Stimulated activated naive CD4-positive, alpha-beta T cell (primary cell): ENCODE measurements at places on chromosomes 12 and 14.

GRCh38 chr12:47909839-47910465 is 5.2 kb upstream of the VDR start:
- no peak for DNase-seq

GRCh38 chr14:92866901-92867865 is 55.8 kb upstream of the CHGA start:
- no peak for DNase-seq

- no peak for DNase-seq
Observed at GRCh38 chr14:22926316-22926715, 2.9 kb downstream of the PRMT5 start.

DNA sequence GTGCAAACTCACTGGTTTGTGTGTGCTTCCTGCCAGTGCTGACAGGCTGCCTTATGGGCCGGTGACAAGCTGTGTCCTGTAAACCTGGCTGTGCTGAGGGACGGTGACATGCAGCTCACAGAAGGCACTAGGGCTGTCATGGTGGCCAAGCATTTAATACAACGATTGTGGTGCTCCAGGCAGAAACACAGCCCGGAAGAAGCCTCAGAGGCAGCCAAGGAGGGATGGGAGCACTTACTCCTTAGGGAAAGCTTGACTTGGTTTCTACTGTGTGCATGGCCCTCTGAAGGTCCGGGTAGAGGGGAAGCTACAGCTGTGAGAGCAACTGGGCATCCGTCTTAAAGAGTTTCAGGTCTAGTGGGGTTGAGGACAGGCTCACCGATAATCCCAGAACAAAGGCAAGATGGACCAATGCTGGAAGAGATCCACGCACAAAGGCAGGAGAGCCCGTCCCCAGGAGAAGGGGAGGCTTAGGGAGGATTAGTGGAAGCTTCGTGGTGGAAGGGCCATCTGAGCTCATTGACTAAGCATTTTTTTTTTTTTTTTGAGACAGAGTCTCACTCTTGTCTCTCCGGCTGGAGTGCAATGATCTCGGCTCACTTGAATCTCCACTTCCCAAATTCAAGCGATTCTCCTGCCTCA is 10.7 kb upstream of the MCRS1 start:
- no peak for DNase-seq

GRCh38 chr12:51055060-51055459 is 6.9 kb downstream of the LETMD1 start:
- no peak for DNase-seq

DNA sequence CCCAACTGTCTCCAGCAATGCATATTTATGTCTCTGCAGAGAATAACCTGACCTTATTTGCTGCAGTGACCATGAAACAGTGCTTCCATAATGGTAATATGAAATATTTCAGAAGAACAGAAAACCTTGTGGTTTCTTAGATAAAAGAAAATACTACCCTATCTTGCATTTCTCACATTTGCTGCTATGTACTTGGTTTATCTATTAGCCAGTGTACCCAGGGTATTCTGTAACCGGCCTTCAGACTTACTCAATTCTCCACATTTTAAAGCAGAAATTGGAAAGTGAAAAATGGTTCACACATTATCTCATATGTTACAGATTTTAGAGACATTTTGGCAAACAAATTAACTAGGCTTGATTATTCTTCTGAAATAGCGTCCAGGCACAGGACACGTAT is 57.9 kb upstream of the CCDC91 start:
- no peak for DNase-seq

- DNase-seq, result no peak
Observed at GRCh38 chr14:85122690-85123089, 407.3 kb upstream of the FLRT2 start.

DNA sequence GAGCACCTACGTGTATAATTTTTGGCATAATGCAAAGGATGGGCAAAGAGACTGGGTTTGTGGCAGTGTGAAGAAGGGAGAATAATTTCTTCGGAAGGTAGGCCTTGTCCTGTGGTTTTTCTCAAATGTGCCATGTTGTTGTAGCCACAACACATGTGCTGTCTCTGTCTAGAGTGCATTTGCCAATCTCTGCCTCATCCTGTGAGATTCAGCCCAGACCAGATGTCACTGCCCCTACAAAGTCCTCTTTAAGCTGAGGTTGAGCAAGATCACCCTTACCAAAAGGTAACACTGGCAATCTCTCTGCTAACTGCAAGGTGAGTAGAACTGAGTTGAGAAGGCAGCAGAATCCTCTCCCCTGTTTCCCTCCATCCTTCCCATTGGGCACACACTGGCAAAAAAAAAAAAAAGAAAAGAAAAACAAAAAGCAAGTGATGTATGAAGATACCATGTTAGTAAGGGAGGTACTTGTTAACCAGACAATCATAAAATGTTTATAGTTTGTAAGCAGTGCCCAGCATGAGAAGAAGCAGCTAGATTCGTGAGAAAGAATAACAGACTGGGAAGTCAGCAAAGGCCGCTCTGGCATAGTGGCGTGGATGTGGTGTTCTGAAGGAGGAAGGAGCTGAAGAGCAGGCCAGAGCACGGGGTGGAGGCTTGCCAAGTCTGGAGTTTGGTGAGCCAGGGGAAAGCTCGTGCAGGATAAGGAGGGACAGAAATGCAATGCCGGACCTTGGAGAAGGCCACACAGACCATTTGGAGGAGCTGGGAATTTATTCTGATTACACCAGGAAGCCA is 18.9 kb downstream of the DYRK2 start:
- DNase-seq, result no peak

DNA sequence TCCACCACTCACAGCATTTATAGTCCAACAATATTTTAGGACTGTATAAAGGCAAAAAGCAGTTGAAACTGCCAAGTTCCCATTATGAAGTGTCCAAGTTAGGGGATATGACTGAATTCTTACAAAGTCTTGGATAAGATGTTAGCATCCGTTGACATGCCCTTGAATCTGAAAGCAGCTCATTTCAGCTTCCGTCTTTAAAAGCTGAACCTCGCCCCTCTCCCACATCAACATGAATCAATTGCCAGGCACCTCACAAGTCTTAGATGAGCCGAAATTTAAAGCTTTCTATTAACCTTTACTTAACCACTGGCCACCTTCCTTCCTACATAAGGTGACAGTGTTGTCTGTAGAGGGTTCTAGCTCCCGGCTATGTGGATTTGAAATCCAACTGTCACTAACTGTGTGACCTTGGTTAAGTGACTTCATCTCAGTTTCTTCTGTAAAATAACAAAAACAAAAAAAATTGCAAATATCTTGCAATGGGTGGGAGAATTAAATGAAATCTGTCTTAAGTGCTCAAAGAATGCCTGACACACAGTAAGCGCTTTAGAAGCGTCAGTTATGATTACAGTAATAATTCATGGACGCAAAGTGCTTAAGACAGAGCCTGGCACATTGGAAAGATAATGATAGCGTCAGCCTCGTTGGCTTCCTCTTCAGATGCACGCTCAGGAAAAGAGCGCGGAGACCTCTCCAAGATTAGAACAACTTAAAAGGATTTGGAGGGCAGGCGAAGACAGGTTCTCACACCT is 1.2 kb downstream of the PPP1CC start:
- peak; percentile 27 for DNase-seq

DNA sequence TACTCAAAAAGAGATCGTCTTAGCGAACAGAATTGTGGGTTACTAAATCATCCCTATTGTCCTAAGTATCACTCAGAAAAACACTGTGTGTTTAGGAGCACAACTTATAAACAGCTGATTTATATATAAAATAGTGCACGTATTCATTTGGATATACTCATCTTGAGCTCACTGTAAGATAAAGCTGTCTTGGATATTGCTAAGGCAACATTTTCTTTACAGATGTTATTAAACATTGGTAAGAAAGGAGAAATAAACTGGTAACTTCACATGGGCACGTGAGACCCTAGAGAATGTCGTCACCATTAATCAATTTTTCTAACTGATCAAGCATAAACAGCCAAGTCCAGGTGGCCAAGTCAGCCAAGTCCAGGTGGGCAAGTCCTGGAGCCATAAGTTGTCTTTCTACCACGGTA is 1.7 kb downstream of the PAWR start:
- DNase-seq, result no peak

- DNase-seq, result no peak
Observed at GRCh38 chr12:82473111-82473754, 114.9 kb downstream of the METTL25 start.

DNA sequence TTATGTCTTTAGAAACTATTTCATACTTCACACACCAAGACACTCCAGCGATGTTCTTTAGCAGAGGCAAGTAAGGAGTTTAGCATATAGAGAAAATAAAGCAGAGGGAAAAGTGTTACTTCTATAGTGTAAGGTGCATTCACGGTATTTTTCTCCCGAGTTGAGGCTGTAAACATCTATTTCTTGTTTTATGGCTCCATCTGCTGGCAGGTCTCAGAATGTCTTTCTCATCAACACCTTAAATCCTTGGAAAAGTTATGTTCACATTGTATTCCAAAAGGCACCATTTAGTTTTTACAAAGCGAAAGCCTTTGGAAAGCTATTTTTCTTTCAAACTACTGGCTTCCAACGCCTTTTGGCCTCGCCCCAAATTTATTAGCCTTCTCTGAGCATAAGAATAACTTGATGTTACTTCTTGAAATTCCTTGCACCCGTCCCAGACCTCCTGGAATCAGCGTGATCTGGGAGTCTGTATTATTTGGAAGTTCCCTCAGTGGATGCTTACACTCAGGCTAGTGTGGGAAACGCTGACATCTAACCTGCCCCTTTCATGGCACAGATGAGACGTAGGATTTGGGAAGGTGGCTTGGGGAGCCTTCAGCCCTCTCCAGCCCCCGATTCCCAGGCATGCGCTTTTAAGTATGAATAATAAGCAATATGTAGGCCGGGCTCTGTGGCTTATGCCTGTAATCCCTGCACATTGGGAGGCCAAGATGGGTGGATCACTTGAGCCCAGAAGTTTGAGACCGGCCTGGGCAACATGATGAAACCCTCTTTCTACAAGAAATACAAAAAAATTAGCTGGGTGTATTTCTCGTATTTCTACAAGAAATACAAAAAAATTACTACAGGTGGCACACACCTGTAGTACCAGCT is 1.9 kb upstream of the PIWIL1 start:
- DNase-seq, result peak; percentile 18

DNA sequence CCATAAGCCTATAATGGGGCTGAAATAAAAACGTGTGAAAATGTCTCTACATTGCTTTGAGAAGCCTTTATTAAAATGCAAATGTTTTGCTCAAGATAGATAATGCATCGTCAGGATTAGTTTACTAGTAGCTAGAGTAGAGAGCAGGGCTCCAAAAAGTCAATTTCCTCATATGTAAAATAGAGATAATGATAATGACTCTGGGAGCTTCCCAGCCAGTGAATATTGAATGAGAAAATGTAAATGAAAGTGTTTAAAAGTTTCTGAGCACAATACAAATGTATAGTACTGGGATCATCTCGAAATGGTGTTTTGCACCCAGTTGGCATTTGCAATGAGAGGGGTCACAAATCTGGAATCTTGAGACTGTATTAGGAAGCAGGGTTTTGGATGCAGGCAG is 135.3 kb downstream of the OTOGL start:
- DNase-seq, result no peak

DNA sequence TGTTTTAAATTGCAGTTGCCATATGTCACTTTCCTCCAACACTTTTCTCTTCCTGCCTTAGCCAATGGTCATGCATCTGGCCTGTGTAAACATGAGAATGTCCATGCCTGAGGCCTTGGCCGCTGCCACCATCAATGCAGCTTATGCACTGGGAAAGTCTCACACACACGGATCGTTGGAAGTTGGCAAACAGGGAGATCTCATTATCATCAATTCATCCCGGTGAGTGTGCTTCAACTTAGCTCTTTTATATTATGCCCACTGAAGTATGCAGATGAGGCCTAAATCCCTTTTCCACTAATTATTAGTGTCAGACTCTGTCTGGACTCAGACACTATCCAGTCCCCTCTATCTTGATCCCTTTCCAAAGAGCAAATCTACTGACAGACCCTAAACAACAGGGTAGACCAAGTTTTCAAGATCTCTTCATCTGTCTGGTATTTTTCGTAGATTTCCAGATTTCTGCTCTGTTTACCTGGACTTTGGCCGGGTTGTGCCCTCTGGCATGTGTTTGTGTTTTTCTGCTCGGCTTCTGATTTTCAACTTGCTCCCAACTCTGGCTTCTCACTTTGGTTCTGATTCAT is 23.2 kb downstream of the AMDHD1 start:
- no peak for DNase-seq

GRCh38 chr12:41250748-41251147 is 62.6 kb downstream of the PDZRN4 start:
- DNase-seq, result no peak

DNA sequence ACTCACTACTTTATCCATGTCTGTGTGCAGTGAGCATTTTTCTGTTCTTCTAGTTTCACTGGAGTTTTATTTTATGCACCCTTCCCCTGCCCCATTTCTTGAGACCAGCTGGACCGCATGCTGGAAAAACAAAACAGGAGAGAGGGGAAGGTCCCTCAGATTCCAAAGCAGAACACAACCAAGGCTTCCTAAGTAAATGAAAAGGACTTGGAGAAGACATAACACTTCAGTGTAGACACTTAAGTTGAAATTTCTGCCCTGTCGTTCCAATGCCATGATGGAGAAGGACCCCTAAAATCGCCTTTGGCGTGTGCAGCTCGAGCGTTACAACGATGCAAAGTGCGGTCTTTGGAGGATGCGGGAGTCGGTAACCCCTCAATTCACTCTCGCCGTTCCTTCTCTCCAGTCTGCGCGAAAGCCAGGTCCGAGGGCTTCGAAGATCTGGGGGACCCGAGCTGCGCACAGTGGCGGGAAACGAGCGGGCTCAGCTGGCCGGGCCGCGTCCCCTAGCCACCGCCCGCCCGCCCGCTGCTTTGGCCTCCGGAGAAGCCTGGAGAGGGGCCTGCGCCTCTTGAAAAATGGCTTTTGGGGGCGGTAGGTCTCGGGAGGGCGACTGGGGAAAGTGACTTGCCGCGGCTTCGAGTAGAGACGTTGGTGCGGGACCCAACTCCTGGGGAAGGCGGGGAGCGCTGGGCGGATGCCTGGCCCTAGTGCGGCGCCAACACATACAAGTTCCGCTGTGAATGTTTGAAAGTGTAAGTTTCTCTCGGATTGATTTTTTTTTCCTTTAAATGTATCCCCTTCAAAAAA is 11.2 kb upstream of the HOXC13 start:
- DNase-seq, result no peak

GRCh38 chr14:88607829-88608228 is 45.0 kb downstream of the ZC3H14 start:
- no peak for DNase-seq

DNA sequence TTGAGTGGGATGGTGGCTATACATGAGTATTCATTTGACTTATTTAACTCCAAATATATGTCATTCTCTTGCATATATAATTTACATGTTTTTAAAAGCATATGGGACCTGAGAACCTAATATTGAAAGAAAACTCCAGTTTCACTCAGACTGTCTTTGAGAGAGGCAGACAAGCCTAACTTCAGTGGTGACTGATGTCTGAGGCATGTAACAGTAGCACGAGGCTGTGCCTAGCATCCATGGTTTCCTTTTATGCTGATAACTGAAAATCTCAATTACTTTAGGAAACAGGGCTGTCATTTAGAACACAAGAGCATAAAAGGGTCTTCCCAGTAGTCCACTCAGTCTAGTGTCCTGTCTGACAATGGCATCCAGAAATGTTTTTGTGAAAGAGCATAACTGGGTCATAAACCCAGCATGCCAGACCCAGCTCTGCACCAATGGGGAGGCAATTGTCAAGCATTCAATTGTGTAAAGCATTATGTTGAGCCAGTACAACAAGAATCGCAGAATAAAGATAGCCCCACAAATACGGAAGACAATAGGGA is 24.3 kb downstream of the MAPK1IP1L start:
- DNase-seq, result no peak

- peak; percentile 11 for DNase-seq
Observed at GRCh38 chr14:74941676-74942097, 13.7 kb downstream of the PGF start.
